ENCODE measurements at places on chromosomes 11 and 22.
A peak's percentile ranks its signal among the peaks of the same experiment; 100 is the strongest.

DNA sequence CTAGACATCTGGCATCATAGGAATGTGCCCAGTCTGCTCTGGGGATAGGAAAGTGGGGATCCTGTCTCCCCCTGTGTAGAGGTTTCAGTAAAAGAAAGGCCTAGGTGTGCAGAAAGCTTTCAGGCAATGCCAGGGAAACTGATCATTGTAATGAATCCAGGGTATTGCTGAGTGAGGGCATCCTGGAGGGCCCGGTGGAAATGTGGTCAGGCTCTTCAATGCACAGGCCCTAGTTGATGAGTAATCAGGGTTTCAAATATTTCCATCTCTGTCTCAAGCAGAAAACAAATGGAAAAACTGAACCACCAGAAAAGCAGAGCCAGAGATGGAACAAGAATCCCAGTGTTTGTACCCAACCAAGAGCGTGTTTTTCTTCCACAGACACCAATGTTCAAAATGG lies 2.0 kb downstream of the CD3E start:
- peak; percentile 11 for DNase-seq

DNA sequence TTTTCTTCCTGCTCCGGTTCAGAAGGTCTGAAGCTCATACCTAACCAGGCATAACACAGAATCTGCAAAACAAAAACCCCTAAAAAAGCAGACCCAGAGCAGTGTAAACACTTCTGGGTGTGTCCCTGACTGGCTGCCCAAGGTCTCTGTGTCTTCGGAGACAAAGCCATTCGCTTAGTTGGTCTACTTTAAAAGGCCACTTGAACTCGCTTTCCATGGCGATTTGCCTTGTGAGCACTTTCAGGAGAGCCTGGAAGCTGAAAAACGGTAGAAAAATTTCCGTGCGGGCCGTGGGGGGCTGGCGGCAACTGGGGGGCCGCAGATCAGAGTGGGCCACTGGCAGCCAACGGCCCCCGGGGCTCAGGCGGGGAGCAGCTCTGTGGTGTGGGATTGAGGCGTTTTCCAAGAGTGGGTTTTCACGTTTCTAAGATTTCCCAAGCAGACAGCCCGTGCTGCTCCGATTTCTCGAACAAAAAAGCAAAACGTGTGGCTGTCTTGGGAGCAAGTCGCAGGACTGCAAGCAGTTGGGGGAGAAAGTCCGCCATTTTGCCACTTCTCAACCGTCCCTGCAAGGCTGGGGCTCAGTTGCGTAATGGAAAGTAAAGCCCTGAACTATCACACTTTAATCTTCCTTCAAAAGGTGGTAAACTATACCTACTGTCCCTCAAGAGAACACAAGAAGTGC lies 661 bp upstream of the MALAT1 start:
- peak; percentile 70 for DNase-seq

GRCh38 chr11:8016440-8016839 lies 29.3 kb downstream of the EIF3F start:
- DNase-seq: no peak

- DNase-seq: no peak
Measured at GRCh38 chr11:33399421-33399820, 142.2 kb downstream of the HIPK3 start.

DNA sequence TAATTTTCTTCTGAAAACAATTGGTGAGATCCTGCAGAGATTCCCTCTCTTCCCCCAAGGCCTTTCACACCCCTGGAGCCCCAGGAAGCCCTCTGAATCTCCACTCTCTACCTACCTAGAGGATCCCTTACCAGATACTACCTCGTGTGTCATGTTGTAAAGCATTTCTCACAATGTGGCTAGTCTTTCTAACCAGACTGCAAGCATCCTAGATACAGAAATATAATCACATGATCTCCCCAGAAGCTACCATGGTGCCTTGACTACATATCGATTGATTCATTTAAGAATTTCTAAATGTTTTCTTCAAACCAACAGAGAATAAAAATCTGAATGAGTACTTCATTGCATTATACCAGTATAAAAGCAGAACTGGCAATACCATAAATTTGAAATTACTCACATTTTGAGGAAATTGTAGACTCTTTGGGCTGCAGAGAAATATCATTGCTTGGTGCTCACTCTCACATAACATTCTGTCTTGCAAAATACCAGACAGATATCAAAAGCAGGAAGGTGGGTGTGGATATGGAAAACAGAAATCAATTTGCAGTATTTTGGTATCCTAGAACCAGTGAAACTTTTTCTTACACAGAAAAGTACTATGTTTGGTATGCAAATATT lies 113.5 kb downstream of the MAML2 start:
- no peak for DNase-seq

DNA sequence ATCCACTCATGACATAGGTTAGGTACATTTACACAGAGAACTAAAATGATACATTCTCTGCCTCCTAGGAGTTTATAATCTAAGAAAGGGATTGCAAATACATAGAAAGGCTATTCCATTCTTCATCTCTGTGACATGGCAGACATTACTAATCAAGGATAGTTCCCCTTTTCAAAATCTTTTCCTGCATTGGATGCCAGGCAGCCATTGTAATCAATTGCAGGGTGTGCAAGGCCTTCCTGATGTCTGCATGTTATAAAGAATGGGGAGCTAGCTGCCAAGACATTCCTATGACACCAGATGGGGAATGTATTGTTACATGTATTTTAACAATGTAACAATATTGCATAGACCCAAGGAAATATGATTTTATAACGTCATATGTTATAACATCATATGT lies 82.0 kb downstream of the KIRREL3 start:
- DNase-seq: no peak

DNA sequence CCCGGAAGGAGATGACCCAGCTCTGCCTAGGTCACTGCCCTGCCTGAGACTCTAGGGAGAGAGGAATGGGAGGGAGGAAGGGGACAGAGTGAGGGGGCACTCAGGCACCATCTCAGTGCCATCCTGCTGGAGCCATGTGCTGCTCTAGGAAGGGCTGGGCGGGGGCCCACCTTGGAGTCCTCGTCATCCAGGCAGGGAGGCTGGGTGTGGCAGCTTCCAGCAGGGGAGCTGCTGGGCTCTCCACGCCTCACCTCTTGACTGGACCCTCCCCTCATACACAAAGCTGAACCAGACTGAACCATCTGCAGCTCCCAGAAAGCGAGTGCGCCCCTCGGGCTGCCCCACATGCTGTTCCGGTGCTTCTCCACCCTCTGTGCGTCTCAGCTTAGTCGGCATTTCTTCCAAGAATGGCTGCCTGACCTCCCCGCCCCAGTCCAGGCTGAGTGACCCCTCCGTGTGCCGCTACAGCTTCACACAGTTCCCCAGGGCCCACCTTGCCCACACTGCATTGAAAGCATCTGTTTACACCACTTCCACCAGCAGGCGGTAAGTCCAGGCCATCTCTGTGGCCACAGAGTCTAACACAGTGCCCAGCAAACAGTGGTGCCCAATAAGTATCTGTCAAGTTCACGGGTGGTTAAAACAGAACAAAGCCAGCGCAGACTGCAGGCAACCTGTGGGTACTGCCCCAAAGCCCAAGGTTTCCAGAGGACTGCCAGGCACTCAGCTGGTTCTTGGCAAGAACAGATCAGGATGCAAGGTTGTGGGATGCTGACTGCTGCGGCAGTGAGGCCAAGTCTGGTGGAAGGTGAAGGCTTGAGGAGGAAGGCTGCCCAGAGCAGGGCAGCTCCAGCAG lies 9.4 kb upstream of the TRIM29 start:
- DNase-seq: no peak

- DNase-seq: no peak
Measured at GRCh38 chr22:17548756-17549035, 14.6 kb upstream of the SLC25A18 start.

DNA sequence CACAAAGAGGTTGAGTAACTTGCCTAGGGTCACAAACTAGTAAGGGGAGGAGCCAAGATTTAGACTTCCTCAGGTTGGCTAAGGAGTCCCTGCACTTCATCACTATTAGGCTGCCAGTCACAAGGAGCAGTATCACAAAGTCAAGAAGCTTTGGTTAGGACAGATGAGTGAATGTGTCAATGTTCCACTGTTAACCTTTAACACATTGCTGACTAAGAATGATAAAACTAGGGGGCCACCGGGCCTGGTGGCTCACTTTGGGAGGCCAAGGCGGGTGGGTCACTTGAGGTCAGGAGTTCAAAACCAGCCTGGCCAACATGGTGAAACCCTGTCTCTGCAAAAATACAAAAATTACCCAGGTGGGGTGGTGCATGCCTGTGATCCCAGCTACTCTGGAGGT lies 32.0 kb downstream of the TMEM123 start:
- no peak for DNase-seq

DNA sequence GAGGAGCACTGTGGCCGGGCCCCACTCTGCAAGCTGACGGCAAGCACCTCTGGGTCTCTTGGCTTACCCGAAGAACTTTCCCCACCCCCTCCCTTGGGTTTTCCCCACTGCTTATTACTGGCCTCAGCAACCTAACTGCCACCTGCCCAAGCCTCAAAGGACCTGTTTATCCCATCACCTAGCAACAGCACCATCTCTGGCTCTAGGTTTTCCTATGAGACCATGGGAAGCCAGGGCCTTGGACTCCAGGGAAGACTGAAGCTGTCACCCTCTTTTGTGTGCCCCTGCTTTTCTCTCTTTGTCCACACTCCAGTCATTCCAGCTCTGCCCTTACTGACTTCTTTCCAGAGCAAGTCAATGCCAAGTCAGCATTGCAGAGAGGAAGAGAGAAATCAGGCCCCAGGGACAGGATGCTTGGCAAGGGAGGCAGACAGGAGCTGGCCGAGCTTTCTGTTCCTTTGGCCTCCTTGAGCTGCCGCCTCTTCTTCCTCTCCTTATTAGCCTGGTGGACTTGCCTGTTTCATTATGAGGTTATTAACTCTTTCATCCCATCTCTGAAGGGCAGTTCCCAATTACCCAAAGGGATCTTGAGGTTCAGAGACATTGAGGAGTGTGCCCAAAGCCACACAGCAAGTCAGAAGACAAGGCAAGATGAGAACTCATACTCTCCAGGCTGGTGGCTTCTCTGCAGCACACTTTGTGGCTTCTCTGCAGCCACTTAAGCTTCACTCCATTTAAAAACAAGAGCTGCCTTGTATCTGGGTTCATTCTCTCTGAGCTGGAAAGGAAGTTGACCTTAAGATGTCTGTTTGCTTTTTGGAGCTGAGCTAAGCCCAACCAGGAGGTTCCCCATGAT lies at the start of gene SMIM35:
SMIM35 (minus strand) TSS at position 51 of the 856 bp plus-strand sequence. CDS start 206 bp downstream, outside the sequence.
- no peak for DNase-seq

DNA sequence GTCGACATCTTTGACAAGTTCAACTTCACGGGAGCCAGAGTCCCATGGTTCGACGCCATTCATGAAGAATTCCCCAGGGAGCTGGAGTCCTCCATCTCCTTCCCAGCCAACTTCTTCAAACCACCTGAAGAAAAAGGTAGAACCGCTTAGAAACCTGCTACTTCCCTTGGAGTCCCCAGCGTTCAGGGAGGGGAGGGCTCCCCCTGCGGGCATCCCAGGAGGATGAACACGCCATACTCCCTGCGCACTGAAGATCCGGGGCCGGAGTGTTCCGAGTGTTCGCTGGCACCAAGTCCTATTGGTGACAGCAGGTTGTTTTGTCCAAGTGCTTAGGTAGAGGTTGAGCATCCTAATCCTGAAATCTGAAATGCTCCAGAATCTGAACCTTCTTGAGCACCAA lies 51.7 kb upstream of the PRODH start:
- DNase-seq: no peak

- DNase-seq: peak; percentile 82
Measured at GRCh38 chr22:29117799-29118477, 45.1 kb downstream of the KREMEN1 start.

DNA sequence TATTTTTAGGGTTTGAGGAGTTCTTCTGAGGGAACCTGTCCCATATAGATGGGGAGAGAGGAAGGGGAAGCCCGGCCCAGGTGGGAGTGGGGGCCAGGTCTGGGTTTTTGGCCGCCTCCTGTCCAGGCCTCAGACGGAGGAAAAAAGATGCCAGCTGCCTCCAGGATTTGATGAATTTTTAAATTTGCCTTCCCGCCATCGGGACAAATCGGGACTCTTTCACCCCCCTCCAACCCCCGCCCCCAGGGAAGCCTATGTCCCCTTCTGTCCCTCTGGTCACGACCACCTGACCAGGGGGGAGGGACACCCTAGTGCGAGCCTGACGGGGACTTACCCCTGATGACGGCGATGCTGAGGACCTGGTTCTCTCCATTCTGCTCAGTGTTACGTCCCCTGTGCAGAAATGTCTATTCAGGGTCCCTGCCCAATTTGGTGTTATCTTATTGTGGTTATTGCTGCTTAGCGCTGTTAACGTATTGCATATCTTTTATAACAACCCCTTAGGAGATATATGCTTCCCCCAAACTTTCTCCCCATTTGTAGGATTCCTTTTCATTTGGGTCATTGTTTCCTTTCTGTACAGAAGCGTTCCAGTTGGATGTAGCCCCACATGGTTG lies 115.9 kb upstream of the GRK3 start:
- peak; percentile 30 for DNase-seq

DNA sequence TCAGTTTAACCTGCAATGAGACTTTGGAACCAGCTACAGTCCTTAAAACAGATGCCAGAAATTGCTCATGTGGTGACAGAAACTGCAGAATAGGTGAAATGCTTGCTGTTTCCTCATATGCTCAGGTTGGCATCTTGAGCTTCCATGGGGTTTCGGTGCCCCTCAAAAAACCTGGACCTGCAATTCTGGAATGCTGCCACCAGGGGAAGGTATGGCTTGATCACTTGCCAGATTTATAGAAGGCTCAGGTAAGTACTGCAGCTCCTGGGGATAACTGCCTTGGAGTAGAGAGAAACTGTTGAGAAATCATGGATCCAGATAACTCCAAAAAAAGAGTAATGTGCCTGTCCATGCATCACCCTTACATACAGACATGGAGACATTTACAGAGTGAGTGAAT lies 113.0 kb downstream of the CTTN start:
- DNase-seq: no peak

DNA sequence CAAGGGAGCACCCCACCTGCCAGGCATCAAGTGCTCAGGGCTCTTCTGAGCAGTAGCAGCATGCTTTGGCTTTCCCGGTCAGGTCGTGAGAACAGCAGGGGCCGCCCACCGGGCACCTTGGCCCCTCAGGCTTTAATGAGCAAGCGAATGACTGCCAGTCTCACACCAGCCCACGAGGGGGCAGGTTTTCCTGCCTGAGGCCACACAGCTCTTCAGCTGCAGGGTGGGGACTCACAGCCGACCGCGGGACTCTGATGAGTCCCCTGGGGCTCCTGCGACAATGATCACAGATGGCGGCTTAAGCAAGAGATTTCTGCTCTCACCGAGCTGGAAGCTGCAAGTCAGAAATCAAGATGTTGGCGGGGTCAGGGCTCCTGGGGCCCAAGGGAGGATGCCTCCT lies 14.3 kb upstream of the FGF19 start:
- DNase-seq: peak; percentile 31

DNA sequence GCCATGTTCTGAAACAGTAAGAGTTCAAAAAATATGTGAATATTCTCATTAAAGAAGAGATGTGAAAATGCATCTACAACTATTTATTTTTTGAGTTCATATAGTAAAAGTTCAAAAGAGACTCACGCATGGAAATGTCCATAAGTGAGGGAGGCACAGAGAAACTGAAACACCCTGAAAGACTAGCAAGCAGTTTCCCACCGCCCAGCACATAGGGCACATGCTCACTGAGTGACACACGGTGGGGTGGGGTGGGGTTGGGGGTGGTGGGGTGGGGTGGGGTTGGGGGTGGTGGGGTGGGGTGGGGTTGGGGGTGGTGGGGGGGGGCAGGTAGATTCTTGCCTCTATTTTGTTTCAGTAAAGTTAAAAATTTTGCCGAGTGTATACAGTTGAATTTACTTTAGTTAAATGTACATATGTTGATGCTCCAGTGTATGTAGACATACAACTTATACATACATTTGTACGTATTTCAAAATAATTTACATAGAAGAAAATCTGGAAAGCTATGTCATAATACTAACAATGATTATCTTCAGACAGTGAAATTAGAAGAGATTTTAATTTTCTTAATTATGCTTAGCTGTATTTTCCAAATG lies 6.3 kb downstream of the CCDC34 start:
- DNase-seq: no peak
